T-helper 2 cell treated with Interferon-gamma antibody and Interleukin-4, amounts not matched to agents 100 ng/mL and 5 ng/mL, for 36 hours (primary cell): ENCODE measurements at places on chromosomes 1 and 21. TPM values are rescaled to one million over a fixed set of nuclear protein-coding genes. Genes with fewer than 3 reads are reported as not detected.

HJV gene
- total RNA-seq = not detected in 2 replicates

NPPA gene
- not detected in 2 replicates for total RNA-seq

KCNC4 gene
- 9.9 and 10.6 TPM in 2 replicates for total RNA-seq

KANK4 gene
- not detected in 2 replicates for total RNA-seq

MSH4 gene
- total RNA-seq = 0.34 and 0.43 TPM in 2 replicates
